8988T (cell line): ENCODE measurements at places on chromosomes 16 and 17.
A peak's percentile ranks its signal among the peaks of the same experiment; 100 is the strongest.

GRCh38 chr16:8493972-8494371, 96.3 kb downstream of the TMEM114 start:
- DNase-seq, result no peak

GRCh38 chr16:47506800-47507199, 45.7 kb downstream of the PHKB start:
- no peak for DNase-seq

- DNase-seq, result no peak
Observed at GRCh38 chr16:3484318-3485096, 10.8 kb downstream of the C16orf90 start.

DNA sequence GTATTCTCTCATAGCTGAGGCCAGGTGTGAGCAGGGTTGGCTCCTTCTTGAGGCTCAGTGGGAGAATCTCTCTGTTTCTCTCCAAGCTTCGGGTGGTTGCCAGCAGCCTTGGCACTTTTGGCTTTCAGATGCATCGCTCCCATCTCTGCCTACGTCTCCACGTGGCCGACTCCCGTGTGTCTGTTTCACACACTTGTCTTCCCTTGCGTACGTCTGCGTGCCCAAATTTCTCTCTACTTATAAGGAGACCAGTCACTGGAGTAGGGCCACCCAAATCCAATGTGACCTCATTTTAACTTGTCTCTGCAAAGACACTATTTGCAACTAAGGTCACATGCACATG, 14.7 kb downstream of the OSBPL7 start:
- no peak for DNase-seq

DNA sequence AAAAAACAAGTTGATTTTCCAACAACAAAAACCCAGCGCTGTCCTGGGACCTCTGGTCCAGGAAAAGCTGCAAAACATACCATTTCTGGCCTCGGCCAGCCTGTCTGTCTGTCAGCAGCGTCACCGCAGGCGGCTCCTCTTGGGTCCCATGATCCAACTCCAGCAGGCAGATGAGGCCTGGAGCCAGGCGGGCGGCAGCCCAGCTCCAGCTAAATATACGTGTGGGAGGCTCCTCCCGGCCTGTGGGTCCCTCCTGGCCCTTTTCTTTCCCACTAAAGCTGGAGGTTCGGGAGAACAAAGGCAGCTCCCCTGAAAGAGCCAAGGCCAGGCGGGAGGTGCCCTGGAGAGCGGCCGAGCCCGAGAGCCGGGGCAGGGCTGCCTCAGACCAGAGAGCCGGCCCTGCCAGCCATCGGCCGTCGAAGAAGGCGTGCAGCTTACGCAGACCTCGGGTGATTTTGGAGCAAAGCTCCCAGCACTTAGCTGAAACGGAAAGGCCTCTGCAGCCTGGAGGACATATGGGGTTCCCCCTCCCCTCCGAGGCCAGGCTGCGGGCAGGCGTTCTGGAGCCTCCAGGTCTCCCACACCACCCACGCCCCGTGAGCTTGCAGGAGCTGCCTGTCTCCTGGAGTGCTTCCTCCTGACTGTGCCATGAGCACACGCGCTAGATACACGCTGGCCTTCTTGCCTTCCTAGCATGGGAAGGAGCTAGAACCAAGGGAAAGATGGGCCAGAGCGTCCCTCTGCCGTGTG, 19.9 kb upstream of the JPH3 start:
- DNase-seq, result no peak

GRCh38 chr16:16869746-16870145, 490.8 kb downstream of the NPIPA7 start:
- DNase-seq, result no peak

- no peak for DNase-seq
Observed at GRCh38 chr17:58414596-58414997, 2.7 kb downstream of the RNF43 start.

DNA sequence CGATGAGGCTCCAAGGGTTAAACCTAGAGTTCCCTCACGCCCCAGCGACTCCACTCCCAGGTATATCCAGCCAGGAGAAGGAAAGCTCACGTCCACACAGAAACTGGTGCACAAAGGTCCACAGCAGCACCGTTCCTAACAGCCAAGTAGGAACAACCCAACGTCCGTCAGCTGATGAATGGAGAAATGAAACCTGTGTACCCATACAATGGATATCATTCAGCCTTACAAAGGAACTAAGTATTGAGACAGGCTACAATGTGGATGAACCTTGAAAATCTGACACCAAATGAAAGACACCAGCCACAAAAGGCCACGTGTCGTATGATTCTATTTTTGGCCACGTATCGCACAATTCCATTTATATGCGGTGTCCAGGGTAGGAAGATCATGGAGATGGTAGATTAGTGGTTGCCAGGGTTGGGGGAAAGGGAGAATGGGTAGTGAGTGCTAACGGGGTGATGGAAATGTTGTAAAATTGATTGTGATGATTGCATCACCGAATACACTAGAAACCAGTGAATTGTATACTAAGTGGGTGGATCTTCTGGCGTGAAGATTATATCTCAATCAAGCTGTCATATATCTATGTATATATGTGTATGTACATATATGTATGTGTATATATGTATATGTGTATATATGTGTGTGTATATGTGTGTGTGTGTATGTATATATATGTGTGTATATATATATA, 30.1 kb downstream of the NLRC3 start:
- no peak for DNase-seq

GRCh38 chr17:6461792-6462524, 17.7 kb downstream of the PIMREG start:
- DNase-seq, result no peak

- DNase-seq, result no peak
Observed at GRCh38 chr16:57141822-57142631, 43.8 kb downstream of the PSME3IP1 start.

DNA sequence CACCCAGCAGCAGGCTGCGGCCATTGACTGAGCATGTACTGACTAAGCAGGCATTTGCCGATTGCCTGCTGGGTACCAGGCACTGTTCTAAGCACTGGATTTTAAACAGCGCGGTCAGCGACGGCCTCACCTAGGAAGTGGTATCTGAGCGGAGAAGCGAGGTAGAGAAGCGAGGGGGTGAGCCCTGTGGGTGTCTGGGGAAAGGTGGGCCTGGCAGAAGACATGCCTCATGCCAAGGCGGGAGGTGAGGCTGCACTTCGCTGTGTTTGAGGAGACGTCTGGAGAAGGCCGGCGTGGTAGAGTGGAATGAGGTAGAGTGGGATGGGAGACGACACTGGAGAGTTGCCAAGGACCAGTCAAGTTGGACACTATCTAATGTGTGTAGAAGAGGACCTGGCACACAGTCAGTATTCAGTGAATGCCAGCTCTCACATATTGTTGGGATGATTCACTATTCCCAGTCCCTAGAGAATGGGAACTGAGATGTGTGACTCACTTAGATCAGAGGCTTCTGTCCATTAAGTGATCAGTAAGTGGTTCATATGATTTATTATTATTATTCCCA, 14.4 kb downstream of the SYCE1L start:
- DNase-seq, result peak; percentile 97

DNA sequence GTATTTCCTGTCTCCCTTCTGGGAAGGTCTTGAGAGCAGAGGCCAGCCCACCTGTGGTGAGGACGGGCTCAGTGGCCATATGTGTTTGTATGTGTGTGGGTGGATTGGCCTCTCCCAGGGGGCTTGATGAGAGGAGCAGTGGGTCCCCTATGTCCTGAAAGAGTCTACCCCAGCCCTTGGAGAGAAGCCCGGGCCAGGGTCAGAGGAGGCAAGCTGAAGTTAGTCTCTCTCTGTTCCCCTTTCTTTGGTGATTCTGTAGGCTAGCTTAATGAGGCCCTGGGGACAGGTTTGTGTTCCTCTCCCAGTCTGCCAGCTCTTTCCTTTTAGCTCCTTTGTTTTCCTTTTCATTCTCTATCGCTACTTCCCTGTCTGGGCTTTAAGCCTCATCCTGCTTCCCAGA, 23.8 kb upstream of the NFATC3 start:
- no peak for DNase-seq

DNA sequence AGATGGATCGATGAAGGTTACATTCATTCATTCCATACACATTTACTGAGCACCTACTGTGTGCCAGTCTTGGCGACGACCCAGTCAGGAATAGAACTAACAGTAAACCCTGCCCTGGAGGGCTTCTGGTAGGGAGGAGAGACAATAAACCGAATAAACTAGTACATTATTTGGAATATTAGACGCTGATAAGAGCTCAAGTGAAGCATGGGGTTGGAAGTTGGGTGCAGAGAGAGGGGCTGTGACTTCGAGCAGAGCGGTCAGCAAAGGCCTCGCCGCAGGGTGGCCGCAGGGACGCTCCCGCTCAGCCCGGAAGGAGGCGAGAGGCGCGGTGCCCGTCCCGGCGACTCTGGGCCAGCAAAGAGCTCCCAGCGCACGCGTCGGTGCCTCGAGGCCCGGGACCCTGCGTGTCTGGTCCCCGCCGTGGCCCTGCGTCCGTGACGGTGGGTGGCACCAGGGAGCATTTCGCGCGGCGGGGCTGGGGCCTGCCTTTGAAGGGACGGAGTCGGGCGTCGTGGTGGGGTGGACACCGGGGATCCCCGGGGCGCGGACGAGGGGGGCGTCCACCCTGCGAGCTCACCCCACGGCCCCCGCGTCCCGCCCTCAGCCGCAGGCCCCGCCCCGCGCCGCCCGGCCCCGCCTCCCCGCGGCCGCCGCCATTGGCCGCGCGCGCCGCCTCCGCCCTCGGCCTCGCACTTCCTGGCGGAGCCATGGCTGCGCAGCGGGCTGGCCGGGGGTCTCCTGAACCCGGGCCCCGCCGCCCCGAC, at the start of gene KLHL36:
KLHL36 (plus strand) TSS at position 684 of the 767 bp plus-strand sequence. CDS start 2,357 bp downstream, outside the sequence.
- peak; percentile 98 for DNase-seq

- no peak for DNase-seq
Observed at GRCh38 chr16:70468776-70469525, 14.6 kb downstream of the FCSK start.

DNA sequence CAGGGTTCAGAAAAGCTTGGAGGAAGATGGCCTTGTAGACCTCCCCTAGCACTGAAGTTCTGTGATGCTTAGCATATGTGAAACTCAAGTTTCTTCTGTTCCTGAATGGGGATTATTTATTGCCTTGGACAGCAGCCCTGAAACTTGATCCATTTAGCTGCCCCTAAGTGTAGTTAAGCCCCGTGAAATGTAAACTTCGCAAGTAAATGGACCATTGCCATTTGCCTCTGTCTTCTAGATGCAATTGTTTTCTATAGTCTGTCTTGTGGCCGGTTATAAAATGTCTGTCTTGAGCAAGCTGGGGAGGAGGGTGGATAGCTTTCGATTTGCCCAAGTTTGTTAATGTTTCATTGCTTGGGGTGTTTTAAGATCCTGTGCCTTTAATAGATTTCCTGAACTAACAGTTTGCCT, 261.8 kb downstream of the CDH13 start:
- DNase-seq, result no peak

DNA sequence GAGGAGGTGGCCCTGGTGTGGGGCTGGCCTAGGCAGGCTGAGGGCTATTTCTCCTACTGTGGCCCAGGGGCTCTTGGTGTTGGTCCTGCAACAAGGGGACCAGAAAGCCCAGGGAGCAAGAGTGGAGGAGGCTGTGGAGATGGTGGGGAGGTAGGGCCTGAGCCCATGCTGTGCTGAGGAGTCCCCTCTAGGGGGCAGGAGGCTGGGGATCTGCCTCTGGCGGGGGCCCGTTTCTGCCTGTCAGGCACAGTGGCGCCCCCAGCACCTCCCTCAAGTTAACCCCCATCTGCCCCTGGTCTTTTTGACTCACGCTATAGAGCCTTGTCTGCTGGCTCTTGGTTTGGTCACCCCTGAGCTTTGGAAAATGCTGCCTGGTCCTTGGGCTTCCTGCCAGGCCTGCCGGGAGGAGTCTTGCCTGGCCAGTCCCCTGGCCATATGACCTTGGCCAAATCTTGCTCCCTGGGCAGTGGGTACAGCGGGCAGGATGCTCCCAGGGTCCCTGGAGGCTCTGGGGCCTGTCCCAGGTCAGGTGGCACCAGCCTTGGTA, 5.9 kb downstream of the BAIAP2 start:
- peak; percentile 73 for DNase-seq

GRCh38 chr17:49646391-49647255, 31.3 kb downstream of the SPOP start:
- no peak for DNase-seq

- no peak for DNase-seq
Observed at GRCh38 chr17:38435795-38436194, 7.5 kb downstream of the ARHGAP23 start.

- DNase-seq, result no peak
Observed at GRCh38 chr16:29765167-29766032, 12.7 kb upstream of the ZG16 start.

DNA sequence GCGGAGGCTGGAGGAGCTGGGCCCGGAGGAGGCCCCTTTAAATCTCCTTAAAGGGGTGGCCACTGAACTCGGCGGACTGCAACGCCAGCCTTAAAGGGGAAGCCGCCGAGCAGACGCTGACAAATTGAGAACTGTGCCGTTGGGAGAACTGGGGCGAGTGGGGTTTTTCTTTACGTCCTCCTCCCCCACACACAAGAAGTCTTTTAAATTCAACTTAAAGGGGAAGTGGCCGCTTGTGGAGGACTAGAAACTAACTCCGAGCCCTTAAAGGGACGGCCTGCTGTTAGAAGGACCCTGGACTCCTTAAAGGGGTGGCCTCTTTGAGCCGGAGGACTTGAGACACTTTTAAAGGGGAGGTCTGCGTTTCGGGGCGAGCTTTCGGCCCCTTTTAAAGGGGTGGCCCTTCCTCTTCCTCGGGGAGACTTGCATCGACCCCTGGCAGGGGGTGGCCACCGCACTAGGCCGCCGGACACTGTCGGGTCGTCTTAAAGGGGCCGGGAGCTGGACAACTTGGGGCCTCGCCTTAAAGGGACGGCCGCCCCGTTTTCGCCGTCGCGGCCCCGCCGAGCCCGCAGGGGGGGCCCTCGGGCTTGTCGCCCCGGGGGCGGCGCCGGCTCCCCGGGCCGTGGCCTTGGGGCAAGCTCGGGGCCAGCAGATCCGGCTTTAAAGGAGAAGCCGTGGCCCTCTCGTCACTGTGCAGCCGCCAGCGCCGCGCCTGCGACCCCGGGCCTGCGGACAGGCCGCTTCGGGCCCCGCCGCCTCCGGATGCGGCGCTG, 688 bp downstream of the FBRS start:
- no peak for DNase-seq

DNA sequence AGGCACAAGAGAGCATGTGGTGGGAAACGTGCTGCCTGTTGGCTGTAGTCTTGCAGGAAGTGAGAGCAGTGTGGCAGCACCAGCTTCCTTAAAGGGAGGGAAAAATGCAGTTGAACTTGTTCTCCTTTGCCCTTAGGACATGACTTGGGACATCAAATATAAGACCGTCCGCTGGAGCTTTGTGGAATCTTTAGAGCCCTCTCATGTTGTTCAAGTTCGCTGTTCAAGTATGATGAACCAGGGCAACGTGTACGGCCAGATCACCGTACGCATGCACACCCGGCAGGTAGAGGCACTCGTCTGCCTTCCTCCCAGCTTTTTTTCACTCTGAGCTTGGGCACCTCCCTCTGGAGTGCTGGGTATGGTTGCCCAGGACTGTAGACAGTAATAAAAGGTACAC, 23.3 kb downstream of the GPR179 start:
- no peak for DNase-seq

DNA sequence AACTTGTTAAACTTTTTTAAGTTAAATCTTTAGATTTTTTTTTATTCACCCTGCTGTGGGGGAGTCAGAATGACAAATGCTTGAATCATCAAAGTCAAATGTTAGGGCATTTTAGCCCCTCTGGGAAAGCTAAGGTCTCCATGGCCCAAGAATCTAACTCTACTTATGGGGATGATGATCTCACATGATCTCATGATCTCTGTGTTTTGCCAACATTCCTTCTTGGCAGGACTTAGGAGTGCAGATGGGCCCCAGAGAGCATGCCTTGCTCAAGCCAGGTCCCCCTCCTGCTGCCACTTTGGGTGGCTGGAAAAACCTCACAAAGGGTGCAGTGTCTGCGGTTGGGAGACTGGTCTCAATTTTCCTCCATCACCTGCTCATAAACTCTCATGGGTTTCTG, 108.6 kb downstream of the PRKCB start:
- DNase-seq, result no peak
